ENCODE measurements at places on chromosomes 7 and 10.

GRCh38 chr10:14652816-14653215 lies 121.9 kb downstream of the FAM107B start:
- DNase-seq = no peak

DNA sequence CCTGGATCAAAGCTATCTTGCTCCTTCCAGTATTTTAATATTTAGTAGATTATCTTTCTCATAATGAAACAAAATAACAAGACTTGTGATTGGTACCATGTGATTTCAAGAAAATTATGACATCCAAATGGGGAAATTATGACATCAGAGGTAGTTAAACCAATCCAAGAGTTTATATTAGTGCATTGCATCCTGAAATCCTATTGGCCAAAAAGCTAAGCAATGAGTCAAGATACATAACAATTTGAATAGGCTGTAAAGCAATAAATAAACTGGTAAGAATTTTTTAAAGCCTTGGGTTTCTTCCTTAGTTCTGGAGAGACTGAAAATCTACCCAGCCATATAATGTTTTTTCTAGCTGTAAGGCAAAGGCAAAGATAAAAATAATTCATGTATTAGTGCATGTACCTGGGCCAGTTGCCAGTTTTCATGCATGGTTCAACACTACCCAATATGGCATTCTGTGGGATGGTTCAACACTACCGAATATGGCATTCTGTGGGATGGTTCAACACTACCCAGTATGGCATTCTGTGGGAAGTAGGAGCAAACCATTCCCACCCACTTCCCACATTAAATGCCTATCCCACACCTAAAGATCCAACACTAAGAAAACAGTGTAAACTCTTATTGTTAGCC lies at the start of gene RNF148:
Gene RNF148 (minus strand): TSS at position 51 of the 639 bp plus-strand sequence. CDS start 172 bp downstream, outside the sequence.
- no peak for DNase-seq

- DNase-seq = peak; percentile 62
Measured at GRCh38 chr10:28970231-28970630, 292.9 kb downstream of the BAMBI start.

GRCh38 chr10:93408783-93409182 lies 73.4 kb downstream of the MYOF start:
- DNase-seq = no peak

- no peak for DNase-seq
Measured at GRCh38 chr7:118312966-118313365, 88.5 kb downstream of the ANKRD7 start.

GRCh38 chr10:131561897-131562296 lies 250.4 kb upstream of the TCERG1L start:
- no peak for DNase-seq

DNA sequence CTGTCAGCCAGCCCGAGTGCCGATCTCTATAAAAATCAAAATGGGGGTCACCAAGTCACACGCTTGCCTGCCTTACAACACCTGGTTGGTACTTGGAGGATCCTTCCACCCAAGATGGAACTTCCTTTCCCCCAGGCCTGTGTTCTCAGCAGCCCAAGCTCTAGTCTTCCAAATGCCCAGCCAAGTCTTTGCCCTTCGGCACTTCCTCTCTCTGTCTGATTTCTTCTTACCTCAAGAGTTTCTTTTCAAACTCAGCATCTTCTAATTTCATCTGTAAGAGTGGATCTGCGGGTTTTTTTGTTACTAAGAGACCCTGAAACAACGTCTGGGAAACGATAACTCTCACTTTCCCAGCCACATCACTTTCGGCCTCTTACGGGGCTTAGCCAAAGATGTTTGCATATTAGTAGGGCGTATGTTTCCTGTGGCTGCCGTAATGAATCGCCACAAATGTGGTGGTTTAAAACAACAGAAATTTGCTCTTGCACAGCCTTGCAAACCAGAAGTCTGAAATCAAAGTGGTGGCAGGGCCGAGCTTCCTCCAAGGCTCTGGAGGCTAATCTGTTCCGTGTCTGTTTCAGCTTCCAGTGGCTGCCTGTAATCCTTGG lies 219.9 kb downstream of the TCF7L2 start:
- DNase-seq = no peak

GRCh38 chr10:133346413-133346812 lies 760 bp upstream of the PRAP1 start:
- no peak for DNase-seq

GRCh38 chr7:78232806-78233205 lies 434.2 kb downstream of the PHTF2 start:
- peak; percentile 84 for DNase-seq

DNA sequence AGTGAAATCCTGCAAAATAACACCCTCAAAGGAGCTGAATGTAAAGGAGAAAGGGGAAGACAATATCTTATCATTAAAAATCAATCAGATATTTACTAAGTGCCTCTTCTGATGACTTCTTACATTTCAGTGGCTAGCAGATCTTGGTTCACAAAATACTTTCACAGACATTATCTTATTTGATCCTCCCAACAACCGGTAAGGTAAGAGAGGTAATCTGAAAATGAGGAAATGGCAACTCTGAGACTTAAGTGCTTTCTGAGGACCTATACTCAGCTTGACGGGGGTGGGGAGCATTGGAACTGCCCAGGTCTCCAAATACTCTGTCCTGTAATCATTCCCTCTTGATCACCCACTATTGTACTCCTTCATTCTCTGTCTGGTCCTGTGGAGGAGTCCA lies 144.6 kb upstream of the MKLN1 start:
- no peak for DNase-seq

- peak; percentile 79 for DNase-seq
Measured at GRCh38 chr7:452226-452751, 67.4 kb downstream of the PDGFA start.

- peak; percentile 86 for DNase-seq
Measured at GRCh38 chr10:31101123-31101522, 69.5 kb upstream of the ZNF438 start.

GRCh38 chr7:69603937-69604494 lies 5.7 kb downstream of the AUTS2 start:
- DNase-seq = no peak

DNA sequence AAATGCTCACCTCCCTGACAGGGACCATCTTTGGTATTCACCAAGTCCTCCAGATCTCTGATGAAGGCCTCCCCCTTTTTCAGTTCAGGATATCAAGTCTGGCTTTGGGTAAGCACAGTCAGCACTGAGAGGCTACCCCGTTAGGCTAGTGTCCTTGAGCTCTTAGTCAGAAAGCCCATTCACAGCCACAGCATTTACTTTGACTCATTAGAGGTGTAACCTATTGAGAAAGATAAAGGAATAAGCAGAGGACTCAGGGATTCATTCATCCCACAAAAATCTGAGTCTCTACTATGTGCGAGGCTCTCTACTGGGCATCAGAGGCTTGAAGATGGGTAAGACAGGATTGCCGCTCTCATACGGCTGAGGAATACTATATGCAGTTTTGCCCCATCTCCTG lies 14.0 kb upstream of the RAMP3 start:
- peak; percentile 23 for DNase-seq

GRCh38 chr7:33885290-33886148 lies 19.8 kb upstream of the BMPER start:
- peak; percentile 72 for DNase-seq

DNA sequence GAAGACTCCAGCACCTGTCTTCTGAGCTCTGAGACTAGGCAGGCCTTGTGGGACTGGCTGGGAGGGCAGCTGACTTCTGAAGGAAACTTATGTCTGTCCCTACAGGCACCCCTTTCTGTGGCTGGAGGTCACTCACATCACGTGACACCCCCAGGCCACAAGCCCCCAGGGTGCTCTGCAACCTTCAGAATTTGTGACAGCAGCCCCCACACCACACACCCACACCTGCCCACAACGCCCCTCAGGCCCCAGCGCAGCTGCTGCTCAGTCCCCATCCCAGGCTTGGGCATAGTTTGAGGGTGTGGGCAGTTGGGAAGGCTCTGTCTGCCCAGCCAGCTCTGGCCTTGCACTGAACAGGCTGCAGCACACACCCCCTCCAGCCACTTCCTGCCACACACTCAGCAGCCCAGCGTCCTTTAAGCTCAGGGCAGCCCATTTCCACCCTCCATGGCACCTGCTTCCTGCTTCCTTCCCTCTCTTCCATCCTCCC lies 80.0 kb upstream of the UNC5B start:
- no peak for DNase-seq

GRCh38 chr10:10787586-10787985 lies 230.1 kb upstream of the CELF2 start:
- DNase-seq = no peak

DNA sequence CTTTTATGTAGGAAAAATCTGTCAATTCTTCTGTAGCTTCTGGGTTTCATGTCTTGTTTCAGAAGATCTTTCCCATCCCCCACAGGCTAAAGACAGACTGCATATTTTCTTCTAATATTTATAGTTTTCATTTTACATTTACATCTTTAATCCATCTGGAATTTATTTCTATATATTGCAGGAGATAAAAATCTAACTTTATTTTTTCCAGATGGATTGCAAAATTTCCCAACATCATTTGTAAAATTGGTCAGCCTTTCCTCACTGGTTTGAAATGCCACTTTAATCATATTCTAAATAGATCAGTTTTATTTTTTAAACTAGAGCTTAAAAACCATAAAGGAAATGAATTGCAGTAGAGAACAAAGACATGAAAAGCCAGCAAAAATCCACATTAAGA lies 46.9 kb downstream of the TMEM26 start:
- DNase-seq = no peak

- DNase-seq = no peak
Measured at GRCh38 chr10:52212802-52213201, 101.3 kb upstream of the DKK1 start.

DNA sequence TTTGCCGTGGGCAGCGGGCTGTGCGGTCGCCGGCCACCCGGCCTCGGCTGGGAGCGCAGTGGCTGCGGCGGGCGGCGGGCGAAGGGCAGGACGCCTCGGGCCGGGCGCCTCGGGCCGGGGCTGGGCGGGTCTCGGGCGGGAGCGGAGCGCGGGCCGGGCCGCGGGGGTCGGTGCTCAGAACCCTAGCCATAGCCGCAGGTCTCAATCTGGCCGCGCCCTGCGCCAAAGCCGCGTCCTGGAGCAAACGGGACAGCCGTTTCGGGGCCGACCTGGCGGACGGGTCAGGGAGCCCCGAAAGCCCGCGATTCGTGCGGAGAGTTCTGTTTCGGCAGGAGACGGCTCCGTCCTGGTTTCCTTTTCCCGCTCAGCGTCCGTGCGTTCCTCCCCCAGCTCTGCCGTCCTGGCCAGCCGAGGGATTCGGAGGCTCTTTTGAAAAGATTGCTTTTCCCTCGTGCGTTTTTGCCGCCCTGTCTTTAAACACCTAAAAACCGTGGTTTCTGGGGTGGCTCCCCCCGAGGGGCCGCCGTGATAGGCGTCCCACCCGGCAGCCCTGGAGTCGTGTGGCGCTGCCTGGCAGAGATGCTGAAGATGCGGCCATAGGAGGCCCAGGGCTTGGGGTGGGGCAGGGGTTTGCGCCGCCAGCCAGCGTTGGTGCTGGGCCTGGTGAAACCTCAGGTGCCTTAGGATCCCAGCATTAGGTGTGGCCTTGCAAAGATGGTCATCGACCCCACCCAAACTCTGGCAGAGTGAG lies 727 bp downstream of the RET start:
- no peak for DNase-seq

- peak; percentile 9 for DNase-seq
Measured at GRCh38 chr7:73770002-73770859, at the start of gene CLDN3. Gene CLDN3, minus strand, starts transcription at chr7:73770270. Its CDS starts 221 bp downstream, at chr7:73770049.

GRCh38 chr10:12665501-12665900 lies 316.2 kb downstream of the CAMK1D start:
- no peak for DNase-seq

GRCh38 chr7:128424686-128425275 lies 15.0 kb upstream of the IMPDH1 start:
- DNase-seq = no peak

GRCh38 chr7:35694161-35694783 lies 663 bp downstream of the HERPUD2 start:
- DNase-seq = peak; percentile 35

GRCh38 chr10:42934351-42934811 lies 142.5 kb upstream of the RET start:
- no peak for DNase-seq

- DNase-seq = peak; percentile 10
Measured at GRCh38 chr10:86598151-86598550, 56.2 kb upstream of the OPN4 start.

DNA sequence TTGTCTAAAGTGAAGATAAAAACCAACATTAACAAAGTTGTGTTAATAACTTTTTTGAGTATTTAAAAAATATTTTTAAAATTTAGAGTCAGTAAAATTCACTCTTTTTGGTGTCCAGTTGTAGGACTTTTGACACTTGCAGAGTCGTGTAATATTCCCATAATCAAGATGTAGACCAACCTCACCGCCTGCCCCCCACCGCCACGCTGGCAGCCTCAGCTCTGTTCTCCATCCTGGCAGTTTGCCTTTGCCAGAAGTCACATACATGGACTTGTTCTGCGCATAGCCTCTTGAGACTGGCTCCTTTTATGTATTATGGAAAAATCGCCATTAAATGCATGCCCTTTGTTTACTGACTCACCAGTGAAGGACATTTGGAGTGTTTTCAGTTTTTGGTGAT lies 27.3 kb upstream of the SYCE1 start:
- DNase-seq = no peak

- no peak for DNase-seq
Measured at GRCh38 chr7:123184271-123184670, 15.5 kb downstream of the SLC13A1 start.

- peak; percentile 95 for DNase-seq
Measured at GRCh38 chr10:35058134-35058533, 32.0 kb downstream of the CUL2 start.

- peak; percentile 89 for DNase-seq
Measured at GRCh38 chr10:72097448-72098300, 9.3 kb upstream of the SPOCK2 start.

GRCh38 chr7:108716783-108717182 lies 147.1 kb downstream of the DNAJB9 start:
- DNase-seq = peak; percentile 75
